COLO829 (cell line): ENCODE measurements at places on chromosomes 16 and 17.

- no peak for DNase-seq
These were observed 157.8 kb downstream of the C16orf78 start for GRCh38 chr16:49531425-49531824.

- DNase-seq = no peak
These were observed 1.0 kb downstream of the MYOCD start for GRCh38 chr17:12666718-12667117.

- DNase-seq = no peak
These were observed 13.9 kb upstream of the NCBP3 start for GRCh38 chr17:3859940-3860339.

- DNase-seq = no peak
These were observed 89.6 kb downstream of the CDC27 start for GRCh38 chr17:47099451-47099986.

GRCh38 chr16:12637002-12637401 is 166.7 kb downstream of the CPPED1 start:
- DNase-seq = no peak

- no peak for DNase-seq
These were observed 426.6 kb upstream of the CDH11 start for GRCh38 chr16:65548470-65548869.

DNA sequence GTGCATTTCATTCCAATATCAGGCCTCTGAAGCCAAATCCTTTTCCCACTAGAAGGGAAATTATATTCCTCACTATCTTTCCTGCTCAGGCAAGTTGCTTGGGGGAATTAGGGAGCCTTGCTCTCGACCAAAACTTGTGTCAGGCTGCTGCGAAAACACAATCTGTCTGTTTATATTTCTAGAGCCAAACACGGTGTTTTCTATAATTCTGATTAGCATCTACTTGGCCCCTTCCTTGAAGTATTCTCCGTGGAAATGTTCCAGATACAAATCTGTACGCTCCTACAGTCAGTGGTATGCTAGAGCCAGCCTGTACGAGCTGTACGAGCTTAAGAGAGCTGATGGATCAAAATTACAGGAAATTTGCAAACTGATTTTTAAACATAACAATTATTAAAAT is 299.3 kb upstream of the SALL1 start:
- DNase-seq = no peak
